ENCODE measurements at places on chromosomes 7 and 10.

GRCh38 chr7:21191321-21192073 lies 236.4 kb upstream of the SP4 start:
- DNase-seq = no peak

DNA sequence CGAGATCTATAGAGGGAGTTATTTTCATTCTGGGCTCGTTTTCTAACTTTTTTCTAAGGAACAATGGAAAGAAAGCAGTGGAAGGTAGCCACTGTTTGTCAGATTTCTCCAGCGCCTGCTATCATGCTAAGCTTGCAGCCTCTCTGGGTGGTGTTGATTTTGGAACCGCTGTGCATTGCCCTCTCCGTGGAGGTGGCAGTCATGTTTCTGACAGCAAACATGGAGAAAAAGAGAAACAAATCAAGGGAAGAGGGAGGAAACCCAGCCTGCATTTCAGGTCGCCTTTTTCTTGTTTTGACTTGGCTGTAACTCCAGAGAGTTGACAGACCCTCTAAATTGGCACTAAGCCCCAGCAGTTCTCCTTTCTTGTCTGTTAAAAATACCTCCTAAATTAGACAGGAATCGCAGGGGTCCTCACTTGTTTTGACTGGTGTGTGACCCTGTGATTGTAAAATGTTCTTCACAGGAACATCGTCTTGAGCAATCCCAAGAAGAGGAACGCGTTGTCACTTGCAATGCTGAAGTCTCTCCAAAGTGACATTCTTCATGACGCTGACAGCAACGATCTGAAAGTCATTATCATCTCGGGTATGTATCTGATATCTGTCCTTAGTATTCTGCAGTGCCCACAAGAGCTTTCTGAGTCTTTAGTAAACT lies 4.8 kb downstream of the ECHDC3 start:
- DNase-seq = no peak

DNA sequence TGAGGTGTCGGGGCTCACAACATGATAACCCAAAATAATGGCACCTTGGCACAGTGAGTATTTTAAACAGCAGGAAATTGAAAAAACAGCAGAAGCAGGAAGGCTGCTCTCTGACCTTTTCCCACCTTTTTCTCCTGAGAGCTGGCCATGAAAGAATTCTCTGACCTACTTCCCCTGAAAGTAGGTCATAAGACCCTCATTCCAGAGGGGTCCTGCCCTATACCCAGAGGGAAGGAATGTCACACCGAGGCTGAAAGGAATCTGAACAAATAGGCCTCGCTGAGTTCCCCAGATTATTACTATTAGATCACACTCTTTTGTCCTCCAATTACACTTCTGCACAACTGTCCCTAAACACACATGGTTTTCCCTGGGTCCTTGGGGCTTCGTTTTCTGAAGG lies 18.8 kb downstream of the CPVL start:
- DNase-seq = no peak

GRCh38 chr10:102538811-102539210 lies 35.0 kb downstream of the SUFU start:
- no peak for DNase-seq

GRCh38 chr7:78760620-78761355 lies 692.7 kb downstream of the MAGI2 start:
- no peak for DNase-seq

DNA sequence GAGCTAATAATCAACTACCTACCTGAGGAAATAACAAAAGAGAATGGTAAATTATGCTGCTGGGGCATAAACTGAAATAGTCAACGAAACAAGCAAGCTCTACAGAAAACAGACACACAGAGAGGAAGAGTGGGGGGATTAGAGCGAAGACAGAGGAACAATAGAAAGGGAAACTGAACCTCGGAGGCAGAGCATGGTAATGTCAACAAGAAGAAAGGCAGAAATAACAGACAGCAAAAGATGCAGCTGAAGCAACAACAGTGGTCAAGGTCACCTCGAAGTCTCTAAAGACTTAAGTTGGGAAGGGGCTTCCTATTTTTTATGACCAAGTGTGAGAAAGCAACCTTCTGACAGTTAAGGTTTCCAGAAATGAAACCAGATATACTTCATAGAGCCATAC lies 177.0 kb downstream of the ZNF438 start:
- no peak for DNase-seq

DNA sequence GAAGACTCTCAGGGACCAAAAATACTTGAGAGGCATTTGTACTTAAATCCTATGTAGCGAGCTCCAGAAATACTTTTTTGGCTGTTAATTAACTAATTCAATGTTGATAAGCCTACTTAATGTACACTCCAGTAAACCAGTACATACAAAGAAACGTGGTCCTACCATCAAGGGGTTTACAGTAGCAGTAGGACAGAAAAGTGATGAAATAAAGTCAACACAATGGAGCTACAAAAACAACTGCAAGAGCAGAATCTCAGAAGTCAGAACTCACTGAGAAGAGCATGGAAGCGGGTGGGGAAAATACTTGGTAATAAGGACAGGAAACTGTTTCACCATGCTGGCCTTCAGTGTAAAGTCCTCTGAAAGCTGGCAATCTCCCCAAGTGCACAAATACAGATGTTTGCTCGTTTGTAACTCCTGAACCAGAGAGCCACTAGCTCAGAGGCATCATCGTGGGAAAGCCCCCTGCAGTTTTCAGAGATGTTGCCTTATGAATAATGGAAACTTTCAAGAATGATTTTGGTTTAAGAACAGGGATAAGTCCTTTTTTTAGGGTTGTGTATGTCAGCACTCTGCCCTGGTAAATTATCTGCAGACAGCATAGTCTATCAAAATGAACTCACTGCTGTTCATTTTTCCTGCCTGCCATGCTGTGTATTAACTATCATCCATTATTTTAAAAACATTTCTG lies 233.2 kb downstream of the SORCS1 start:
- DNase-seq = no peak

GRCh38 chr10:17647326-17647725 lies 3.4 kb downstream of the STAM start:
- DNase-seq = no peak

DNA sequence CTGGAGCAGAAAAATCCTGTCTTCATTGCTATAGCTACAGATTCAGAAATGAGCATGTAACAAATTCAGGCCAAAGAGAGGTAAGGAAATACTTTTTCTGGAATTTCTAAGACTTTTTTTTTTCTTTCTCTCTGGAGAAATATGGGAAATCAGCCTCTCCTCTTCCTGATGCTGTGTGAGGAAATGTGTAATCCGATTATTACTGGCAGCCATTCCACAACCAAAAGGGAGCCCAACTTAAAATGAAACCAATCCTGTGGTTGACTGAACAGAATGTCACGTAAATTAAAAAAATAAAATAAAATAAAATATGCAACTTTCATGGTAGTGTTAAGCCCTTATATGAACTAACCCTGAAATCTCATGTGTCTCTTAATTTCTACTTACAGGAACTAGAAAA lies 10.7 kb upstream of the POT1 start:
- no peak for DNase-seq

- no peak for DNase-seq
These were observed 170.1 kb downstream of the TMEM26 start for GRCh38 chr10:61283066-61283465.

GRCh38 chr7:46530081-46530750 lies 609.1 kb upstream of the IGFBP3 start:
- no peak for DNase-seq

GRCh38 chr10:60428387-60428737 lies 38.7 kb upstream of the ANK3 start:
- no peak for DNase-seq

GRCh38 chr10:62851442-62851841 lies 35.3 kb upstream of the EGR2 start:
- no peak for DNase-seq

- no peak for DNase-seq
These were observed 30.6 kb downstream of the JMJD1C start for GRCh38 chr10:63434866-63435854.

GRCh38 chr10:77428691-77429395 lies 208.8 kb downstream of the KCNMA1 start:
- no peak for DNase-seq

GRCh38 chr10:126185676-126186447 lies 202.4 kb downstream of the ADAM12 start:
- DNase-seq = no peak

GRCh38 chr7:75915416-75916156 lies 631 bp downstream of the POR start:
- DNase-seq = no peak

DNA sequence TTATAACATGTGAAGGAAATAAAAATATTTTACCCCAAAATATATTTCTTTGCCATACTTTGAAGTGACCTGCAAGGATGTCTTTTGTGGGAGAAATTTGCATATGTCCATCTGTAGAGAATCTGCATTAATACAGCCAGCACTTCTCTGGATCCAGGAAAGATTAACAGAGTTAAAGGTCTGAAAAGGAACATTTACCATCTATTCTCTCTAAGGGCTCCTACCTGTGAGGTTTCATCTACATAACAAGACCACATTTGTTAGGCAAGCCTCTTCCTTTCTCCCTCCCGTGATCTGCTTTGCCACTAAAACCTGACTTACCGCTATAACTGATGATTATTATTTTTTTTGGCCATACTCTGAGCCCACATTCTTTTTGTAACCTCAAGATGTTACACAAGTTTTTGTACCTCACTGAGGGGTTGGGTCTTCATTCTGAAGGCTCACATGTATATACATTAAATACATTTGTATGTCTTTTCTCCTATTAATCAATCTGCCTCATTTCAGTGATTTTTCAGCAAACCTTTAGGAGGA lies 129.4 kb downstream of the AKR1D1 start:
- DNase-seq = no peak

GRCh38 chr10:104209575-104210198 lies 22.5 kb downstream of the CFAP43 start:
- no peak for DNase-seq

DNA sequence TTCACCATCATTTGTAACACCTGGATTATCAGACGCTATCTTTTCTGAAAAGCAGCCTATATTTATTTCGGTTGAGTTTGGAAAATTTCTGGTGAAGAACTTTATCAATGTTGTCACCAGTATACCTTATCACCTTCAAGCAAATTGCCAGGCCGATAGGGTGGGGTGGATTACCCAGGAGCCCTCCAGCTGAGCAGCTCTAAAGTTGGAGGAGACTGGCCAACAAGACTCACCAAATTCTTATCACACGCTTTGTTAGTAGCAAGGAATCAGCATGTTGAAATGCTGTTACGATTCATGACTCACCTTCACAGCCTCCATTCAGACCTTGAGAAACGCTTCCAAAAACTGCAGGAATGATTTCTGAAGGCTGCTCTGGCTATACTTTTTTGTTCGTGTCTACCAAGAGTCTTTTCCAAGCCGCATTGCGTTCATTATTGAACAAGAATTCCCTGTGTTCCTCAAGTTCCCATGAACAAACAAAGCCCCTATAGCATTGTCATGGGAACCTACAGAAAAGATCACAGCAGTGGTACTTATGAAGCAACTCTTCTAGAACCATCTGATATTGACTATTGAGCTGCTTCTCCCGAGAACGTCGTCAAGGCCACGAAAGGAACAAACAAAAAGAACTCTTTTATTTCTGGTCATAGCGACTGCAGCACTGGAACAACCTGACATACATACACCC lies 291.4 kb downstream of the SFMBT2 start:
- DNase-seq = no peak

GRCh38 chr7:38671911-38672905 lies 41.0 kb upstream of the AMPH start:
- no peak for DNase-seq

DNA sequence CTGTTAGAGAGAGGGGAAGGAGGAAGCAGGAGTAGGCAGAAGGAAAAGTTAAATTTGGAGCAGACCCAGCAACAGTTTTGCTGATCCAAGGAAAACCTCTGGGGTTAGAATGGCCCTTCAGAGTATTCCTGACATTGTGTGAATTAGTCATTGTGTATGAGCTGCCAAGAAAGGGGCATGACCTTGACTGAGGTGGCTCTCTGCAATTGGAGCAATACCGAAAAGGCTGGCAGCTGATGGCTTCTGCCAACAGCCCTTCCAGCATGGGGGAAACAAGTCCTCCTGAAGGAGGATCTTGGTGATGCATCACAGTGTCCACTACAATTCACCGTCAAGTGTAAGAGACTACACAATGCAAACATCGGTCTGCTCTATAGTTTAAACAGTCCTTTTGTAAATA lies 20.6 kb upstream of the WASL start:
- DNase-seq = no peak

DNA sequence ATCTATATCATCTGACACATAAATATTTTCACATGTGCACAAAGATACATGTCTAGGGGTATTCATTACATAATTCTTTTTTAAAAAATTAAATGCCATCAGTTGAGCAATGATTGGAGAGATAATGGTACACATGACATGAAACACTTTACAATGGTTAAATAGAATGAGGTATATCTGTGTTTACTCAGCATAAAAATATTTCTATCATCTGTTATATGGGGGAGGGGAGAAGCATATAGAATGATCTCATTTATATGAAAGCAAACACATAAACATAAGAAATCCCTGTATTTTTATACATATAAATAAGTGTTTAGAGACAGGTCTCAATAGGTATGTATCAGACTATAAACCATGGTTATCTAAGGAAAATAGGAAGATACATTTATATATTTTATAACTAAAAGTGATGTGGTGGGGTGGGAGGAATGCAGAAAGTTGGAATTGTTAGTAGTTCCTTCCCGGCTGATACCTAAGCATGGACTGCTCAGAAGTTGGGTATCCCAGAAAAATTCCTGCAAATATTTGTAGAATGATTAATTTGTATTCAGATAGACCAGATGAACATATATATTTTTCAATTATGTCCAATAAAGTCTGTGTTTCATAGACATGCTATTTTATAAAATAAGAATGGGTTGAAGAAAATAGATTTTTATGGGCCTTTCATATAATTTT lies 75.1 kb downstream of the SHOC2 start:
- no peak for DNase-seq

- DNase-seq = no peak
These were observed 77.9 kb downstream of the ARHGAP21 start for GRCh38 chr10:24645784-24646183.

GRCh38 chr7:142542942-142543341 lies 206.3 kb upstream of the PRSS1 start:
- DNase-seq = no peak

GRCh38 chr7:45404622-45405021 lies 169.5 kb upstream of the ADCY1 start:
- no peak for DNase-seq

GRCh38 chr7:44987996-44988395 lies 9.2 kb upstream of the MYO1G start:
- DNase-seq = no peak

DNA sequence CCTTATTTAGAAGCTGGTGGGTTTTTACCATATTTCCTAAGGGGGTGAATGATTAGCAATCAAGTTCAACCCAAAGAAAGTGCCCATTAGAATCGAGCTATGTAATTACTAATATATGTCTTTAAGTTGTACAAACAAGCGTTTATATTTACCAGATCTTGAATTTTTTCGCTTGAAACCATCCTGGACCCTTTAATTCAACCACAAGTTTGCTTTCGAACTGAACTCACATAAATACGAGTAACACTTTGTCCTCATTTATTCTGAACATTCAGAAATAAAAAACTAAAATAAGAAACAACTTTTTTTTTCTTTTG lies 1.5 kb downstream of the SRI start:
- no peak for DNase-seq

Data from stimulated activated CD8-positive, alpha-beta memory T cell treated with anti-CD3 and anti-CD28 coated beads, Interleukin-7, amount 100 ng/mL, for 24 hours (primary cell).